ENCODE measurements at places on chromosomes 6 and 20. TPM values are rescaled to one million over a fixed set of nuclear protein-coding genes. Genes with fewer than 3 reads are reported as not detected.

The BTN1A1 gene
- total RNA-seq = not detected

The RNF146 gene
- 20.2 TPM for total RNA-seq

The HNF4A gene
- total RNA-seq = not detected

The PRDM13 gene
- not detected for total RNA-seq

The C6orf118 gene
- total RNA-seq = not detected

The GMPR gene
- total RNA-seq = 0.49 TPM

The EPHA7 gene
- total RNA-seq = not detected

The OXT gene
- total RNA-seq = 0.61 TPM

The MYT1 gene
- not detected for total RNA-seq

The MCUR1 gene
- 16.4 TPM for total RNA-seq

The OLIG3 gene
- total RNA-seq = 0.17 TPM

The LY6G6C gene
- not detected for total RNA-seq

All from T-helper 1 cell treated with Interleukin-12 subunit alpha and Interleukin-12 subunit beta and Interleukin-4 antibody, amounts not matched to agents 30 ng/mL and 1 ng/mL, for 36 hours (primary cell).